ENCODE measurements at places on chromosomes 3 and 15. TPM values are rescaled to one million over a fixed set of nuclear protein-coding genes. Genes with fewer than 3 reads are reported as not detected.

The CHL1 gene
- total RNA-seq = 3.2 TPM

The CEP152 gene
- total RNA-seq = 4.5 TPM

The GPR176 gene
- total RNA-seq = 4.3 TPM

The FETUB gene
- 0.24 TPM for total RNA-seq

The NR1I2 gene
- not detected for total RNA-seq

The SYNM gene
- 0.82 TPM for total RNA-seq

Measured in mammary epithelial cell (primary cell).